SK-N-MC (cell line): ENCODE measurements at places on chromosomes 4 and X.

GRCh38 chr4:17275836-17276235, 236.1 kb downstream of the QDPR start:
- no peak for DNase-seq

- no peak for DNase-seq
These were observed 1779.0 kb downstream of the PCDH7 start for GRCh38 chr4:32499171-32499570.

GRCh38 chrX:136438192-136438591, 49.6 kb upstream of the BRS3 start:
- no peak for DNase-seq

- DNase-seq, result no peak
These were observed 626.0 kb downstream of the KCTD8 start for GRCh38 chr4:43822621-43823020.

GRCh38 chr4:79653871-79654270, 245.8 kb upstream of the GK2 start:
- no peak for DNase-seq
